ENCODE measurements at places on chromosomes 5 and 9.

GRCh38 chr5:143648696-143649095, 163.3 kb upstream of the HMHB1 start:
- no peak for DNase-seq

- DNase-seq = peak; percentile 57
Measured at GRCh38 chr5:101678481-101679193, 617.4 kb downstream of the SLCO4C1 start.

- DNase-seq = no peak
Measured at GRCh38 chr9:92247981-92248380, 45.5 kb downstream of the IARS1 start.

DNA sequence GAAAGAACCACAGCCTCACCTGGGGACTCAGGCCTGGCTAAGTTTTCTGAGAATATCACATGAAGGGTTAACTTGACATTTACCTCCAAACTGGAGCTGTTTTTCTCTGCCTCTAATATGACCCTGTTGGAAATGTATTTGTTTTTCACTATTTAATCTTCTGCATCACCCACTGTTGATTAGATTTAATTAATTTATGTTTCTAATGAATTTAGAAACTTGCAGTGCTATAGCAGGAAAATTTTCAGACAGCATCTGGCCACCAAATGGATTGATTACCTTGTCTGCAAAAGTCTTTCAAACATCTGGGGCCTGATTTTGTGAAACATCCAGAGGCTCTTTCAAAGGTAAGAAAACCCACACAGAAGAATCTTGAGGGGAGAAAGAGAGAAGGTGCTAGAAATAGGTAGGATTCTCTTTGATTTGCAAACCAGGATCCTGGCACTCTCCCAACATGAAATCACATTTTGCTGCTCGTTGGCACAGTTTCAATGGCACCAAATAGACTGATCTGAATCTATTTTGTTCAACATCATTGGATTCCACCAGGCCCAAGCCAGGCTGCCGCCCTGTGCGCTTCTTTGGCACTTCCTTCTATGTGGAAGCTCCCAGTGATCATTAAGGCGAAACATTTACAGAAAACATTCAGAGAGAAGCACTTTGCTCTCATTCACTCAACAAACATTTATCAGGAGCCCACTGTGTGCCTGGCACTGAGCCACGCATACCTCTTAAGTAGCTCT, 157.3 kb downstream of the PPP2R2B start:
- DNase-seq = no peak

DNA sequence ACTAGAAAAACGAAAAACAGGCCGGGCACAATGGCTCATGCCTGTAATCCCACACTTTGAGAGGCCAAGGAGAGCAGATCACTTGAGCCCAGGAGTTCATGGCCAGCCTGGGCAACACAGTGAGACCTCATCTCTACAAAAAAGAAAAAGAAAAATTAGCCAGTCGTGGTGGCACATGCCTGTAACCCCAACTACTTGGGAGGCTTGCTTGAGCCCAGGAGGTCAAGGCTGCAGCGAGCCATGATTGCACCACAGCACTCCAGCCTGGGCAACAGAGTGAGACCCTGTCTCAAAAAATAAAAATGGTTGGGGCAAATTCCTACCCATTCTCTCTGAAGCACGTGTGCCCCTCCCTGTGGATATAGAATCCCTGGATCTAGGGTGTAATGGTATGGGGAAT, 8.4 kb upstream of the CFAP157 start:
- DNase-seq = no peak

DNA sequence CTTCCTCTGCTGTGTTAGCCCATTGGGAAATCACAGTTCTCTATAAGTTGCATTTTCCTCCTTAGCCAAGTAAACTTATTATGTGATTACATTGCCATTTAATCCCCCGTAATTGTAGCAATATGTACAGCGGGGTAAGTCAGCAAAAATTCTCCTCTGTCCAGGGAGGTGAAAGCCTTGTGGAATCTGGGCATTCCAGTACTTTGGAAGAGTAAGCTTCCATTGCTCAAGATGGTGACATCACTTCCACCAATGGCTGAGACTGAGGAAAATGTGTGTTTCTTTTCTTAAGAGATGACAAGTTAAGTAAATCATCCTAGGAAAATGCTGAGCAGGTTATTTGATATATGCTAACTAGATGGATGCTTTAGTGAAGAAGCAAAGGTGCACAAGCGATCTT, 436.7 kb downstream of the CETN3 start:
- no peak for DNase-seq

DNA sequence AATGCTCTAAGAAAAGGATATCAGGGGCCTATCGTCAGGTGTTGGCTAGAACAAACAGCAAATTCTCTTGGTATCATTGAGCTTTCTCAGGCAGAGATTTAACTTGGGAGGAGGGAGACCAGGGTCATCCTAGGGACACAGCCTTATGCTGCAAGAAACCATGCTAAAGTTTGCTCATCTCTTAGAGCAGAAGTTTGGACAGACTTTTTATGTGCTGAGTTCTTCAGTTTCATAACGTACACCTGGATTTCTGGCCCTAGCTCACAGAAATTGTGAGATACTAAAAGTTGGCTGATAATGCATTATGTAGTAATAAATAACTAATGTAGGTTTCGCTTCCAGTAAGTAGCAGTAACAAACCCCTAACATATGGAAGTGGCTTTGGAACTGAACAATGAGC, 1359.8 kb upstream of the CDH9 start:
- no peak for DNase-seq

GRCh38 chr5:362189-362588, 40.7 kb downstream of the AHRR start:
- DNase-seq = no peak

DNA sequence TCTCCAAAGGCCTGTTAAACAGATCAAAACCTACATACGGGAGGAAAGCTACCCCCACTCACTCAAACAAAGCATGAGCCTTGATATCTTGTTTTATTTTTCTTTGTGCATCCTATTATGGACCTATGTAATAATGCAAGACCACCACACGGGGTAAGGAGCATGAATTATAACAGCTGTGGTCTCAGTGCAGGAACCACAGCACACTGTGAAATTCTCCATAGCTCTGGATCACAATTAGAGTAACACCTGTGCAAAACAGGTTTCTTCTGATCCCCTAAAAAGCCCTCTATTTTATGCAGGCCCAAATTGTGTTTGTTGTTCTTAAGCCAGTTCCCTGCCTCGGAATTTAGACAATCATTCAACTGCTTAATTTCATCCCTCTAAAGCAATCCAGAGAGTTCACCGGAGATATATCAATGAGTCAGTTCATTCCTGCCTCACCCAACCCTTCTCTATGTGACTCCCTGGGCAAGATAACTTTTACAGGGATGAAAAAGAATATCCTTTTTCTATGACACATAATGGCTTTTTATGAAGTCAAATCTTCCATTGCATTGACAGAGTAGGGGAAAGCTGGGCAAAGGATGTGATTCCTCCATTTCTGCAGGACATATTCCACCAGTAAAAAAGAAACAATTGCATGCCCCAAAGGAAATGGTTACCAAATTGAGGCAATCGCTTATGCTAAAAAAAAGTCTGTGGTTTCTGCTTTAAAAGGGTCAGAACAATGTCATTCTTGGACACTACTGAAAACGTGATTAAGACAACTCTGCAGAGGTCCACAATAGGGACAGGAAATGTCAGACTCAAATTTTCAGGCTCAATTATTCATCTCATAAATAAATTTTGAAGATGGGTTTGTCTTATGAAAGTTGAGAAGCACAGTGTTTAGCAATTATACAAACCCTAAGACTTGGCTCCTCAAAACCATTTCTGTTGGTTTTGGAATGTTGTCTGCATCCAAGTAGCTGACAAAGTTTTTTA, 41.6 kb upstream of the FST start:
- DNase-seq = no peak

DNA sequence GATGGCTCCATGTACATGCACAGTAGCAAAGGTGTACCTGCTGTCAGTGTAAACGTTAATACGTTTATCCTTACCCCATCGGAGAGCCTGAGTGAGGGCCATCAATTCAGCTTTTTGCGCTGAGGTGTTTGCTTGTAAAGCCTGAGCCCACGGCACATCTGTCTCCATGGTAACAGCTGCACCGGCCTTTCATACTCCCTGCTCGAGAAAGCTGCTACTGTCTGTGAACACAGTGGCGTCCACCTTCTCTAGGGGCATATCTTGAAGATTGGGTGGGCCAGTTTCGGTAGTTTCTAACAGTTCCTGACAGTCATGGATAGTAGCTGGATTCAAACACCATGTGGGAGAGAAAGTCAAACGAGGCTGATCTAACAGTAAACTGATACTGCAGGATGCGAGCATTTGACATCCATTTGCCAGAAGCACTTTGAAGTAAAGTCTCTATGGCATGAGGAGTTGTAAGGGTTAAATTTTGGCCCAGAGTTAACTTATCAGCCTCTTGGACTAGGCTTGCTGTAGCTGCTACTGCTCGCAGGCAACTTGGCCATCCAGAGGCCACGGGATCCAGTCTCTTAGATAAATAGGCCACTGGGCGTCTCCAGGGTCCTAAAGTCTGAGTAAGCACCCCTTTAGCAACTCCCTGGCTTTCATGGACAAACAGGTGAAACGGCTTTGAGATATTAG, 21.0 kb upstream of the RHOBTB3 start:
- peak; percentile 55 for DNase-seq

DNA sequence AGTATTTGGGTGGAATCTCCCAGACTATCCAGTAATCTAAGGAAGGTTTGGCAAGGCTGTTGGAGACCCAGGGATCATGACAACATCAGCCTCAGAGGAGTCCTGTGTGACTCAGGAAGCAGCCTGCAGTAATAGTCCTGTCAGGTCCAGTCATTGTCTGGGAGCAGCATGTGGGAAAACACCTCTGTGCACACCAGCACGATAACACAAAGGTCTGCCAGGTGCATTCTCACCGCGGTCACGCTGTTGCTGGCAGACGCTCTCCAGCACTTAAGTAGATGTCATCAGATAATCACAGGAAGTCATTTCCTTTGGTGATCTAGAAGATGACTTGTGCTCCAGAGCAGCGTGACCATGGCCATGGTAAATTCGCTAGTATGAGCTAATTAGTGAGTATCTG, 99.2 kb upstream of the IQGAP2 start:
- DNase-seq = peak; percentile 73

DNA sequence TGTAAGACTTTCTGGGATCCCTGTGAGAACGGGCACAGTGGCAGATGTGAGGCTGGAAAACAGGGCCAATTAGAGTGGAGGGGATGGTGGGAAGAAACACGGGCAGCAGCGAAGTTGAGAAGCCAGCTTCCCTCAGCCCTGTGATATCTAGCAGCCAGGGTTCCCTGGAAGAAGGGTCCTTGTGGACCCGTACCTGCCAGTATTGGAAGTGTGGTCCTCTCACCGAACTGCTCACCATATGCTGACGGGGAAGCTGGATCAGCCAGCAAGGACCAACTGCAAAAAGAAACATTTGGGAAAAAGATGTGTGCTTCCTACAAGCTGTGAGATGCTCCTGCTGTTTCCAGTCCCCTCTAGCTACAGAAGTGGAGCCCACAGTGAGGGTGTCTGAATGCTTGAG, 13.6 kb downstream of the CKMT2 start:
- DNase-seq = no peak

GRCh38 chr5:112554101-112554977, 135.3 kb upstream of the EPB41L4A start:
- DNase-seq = no peak

DNA sequence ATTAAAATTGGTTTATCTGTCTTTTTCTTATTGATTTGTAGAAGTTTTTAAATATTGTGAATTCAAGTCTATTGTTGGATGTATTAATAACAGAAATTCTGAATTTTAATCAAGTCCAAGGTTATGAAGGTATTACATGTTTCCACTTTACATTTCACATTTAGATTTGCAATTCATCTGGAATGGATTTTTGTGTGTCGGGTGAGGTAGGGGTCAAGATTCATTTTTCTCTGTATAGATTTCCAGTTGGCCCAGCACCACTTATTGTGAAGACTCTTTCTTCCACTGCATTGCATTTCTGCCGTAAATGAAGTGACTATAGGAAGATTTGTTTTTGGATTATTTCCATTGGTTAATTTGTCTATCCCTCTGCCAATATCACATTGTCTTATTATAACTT, 35.5 kb upstream of the DMRT2 start:
- DNase-seq = no peak

DNA sequence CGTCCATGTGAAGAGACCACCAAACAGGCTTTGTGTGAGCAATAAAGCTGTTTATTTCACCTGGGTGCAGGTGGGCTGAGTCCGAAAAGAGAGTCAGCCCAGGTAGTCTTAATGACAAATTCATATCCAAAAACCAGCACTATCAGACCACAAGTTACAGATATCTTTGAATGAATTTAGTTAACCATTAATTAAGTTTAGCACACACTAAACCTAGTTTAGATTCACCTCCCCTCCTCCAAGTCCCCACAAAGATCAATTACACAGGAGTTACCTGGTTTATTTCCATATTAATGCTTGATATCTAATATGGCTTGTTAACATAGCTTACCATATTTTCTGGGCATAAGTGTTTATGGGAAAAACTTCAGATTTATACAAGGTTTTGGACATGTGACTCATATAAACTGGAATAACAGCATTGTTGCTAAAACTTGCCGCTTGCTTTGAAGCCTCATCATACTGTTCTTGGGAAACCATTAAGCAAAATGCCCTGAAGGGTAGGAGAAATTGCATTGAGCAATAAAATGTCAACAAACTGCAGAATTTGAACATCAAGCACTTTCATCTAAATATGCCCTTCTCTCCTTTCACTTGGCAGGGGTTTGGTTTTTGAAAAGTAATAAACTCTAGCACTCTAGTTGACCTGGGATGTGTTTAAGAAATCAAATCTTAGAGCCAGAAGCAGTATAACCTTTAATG, 166.9 kb downstream of the SNCAIP start:
- DNase-seq = no peak

DNA sequence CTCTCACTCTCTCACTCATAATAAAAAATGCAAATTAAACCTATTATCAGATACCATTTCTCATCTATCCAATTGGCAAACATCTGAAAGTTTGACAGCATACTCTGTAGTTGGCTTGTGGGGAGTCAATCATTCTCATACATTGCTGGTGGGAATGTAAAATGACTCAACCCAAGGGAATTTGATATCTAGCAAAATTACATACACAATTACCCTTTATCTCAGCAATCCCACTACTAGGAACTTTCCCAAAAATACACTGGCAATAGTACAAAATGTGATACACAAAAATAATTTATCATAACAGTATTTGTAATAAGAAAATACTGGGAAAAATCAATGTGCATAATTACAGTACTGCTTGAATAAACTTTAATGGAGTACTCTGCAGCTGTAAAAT, 731.3 kb downstream of the DTWD2 start:
- DNase-seq = no peak

- peak; percentile 81 for DNase-seq
Measured at GRCh38 chr5:141560725-141561483, 57.9 kb downstream of the DIAPH1 start.

- DNase-seq = no peak
Measured at GRCh38 chr5:148455185-148455584, 71.4 kb downstream of the FBXO38 start.

- DNase-seq = no peak
Measured at GRCh38 chr9:106560540-106560939, 302.4 kb upstream of the ZNF462 start.

Data from left lobe of liver (tissue), 2 donors.